Progenitor cell of endocrine pancreas (in vitro differentiated cells): ENCODE measurements at places on chromosomes 3 and 15. TPM values are rescaled to one million over a fixed set of nuclear protein-coding genes. Genes with fewer than 3 reads are reported as not detected.

SI gene
- 2.0 and 2.7 TPM in 2 replicates for total RNA-seq

FSTL1 gene
- total RNA-seq: 210 and 225 TPM in 2 replicates

LINGO1 gene
- total RNA-seq: 35.1 and 41.3 TPM in 2 replicates

CCR8 gene
- not detected in 2 replicates for total RNA-seq

CCRL2 gene
- total RNA-seq: not detected in 2 replicates

FGD5 gene
- 0.09 and 0.17 TPM in 2 replicates for total RNA-seq

NPAP1 gene
- 0.65 and 0.67 TPM in 2 replicates for total RNA-seq

ULK4 gene
- total RNA-seq: 14.2 and 22.0 TPM in 2 replicates

RTF1 gene
- total RNA-seq: 58.7 and 59.1 TPM in 2 replicates

MAP1A gene
- 4.7 and 5.2 TPM in 2 replicates for total RNA-seq

ACP3 gene
- 8.1 and 9.1 TPM in 2 replicates for total RNA-seq

CFAP92 gene
- 2.4 and 2.7 TPM in 2 replicates for total RNA-seq

SLC12A1 gene
- 0.16 TPM in 1 of 2 replicates, not detected in the other for total RNA-seq

UBAP1L gene
- 5.8 and 6.2 TPM in 2 replicates for total RNA-seq

GOLGA8S gene
- total RNA-seq: 0.81 and 0.84 TPM in 2 replicates

ASB14 gene
- not detected in 2 replicates for total RNA-seq

CAPN3 gene
- 2.9 and 3.7 TPM in 2 replicates for total RNA-seq

PRSS50 gene
- 1.9 TPM in 2 replicates for total RNA-seq

ITGA11 gene
- total RNA-seq: not detected in 2 replicates

CFAP100 gene
- total RNA-seq: 0.79 and 1.00 TPM in 2 replicates

GOLGA8G gene
- not detected in 2 replicates for total RNA-seq

CCR9 gene
- not detected in 2 replicates for total RNA-seq

C3orf22 gene
- total RNA-seq: 0.26 and 0.44 TPM in 2 replicates

CORO2B gene
- total RNA-seq: 1.5 and 2.0 TPM in 2 replicates

ZBTB47 gene
- 9.1 and 9.7 TPM in 2 replicates for total RNA-seq

MRPL46 gene
- 21.0 and 24.9 TPM in 2 replicates for total RNA-seq

DLEC1 gene
- 1.3 and 1.8 TPM in 2 replicates for total RNA-seq

MKRN2OS gene
- 1.7 and 2.0 TPM in 2 replicates for total RNA-seq

IL5RA gene
- 0.11 TPM in 1 of 2 replicates, not detected in the other for total RNA-seq

PRC1 gene
- 79.1 and 81.5 TPM in 2 replicates for total RNA-seq

HYAL1 gene
- 3.1 and 4.1 TPM in 2 replicates for total RNA-seq

FOXP1 gene
- 242 and 252 TPM in 2 replicates for total RNA-seq

ZPLD1 gene
- not detected in 2 replicates for total RNA-seq

ANKRD34C gene
- total RNA-seq: not detected in 2 replicates

SPATA12 gene
- 0.14 and 0.16 TPM in 2 replicates for total RNA-seq

AHSG gene
- 0.19 and 0.27 TPM in 2 replicates for total RNA-seq

RBM6 gene
- 144 and 151 TPM in 2 replicates for total RNA-seq

FNDC3B gene
- 158 and 161 TPM in 2 replicates for total RNA-seq

COL6A5 gene
- total RNA-seq: not detected in 2 replicates

SERINC4 gene
- total RNA-seq: 0.33 and 0.36 TPM in 2 replicates

KCNAB1 gene
- 1.8 and 2.1 TPM in 2 replicates for total RNA-seq

KBTBD8 gene
- 5.8 and 6.1 TPM in 2 replicates for total RNA-seq

EEF1AKMT4 gene
- 3.9 and 4.5 TPM in 2 replicates for total RNA-seq

C2CD4A gene
- total RNA-seq: 0.17 and 0.20 TPM in 2 replicates

COL8A1 gene
- 0.18 TPM in 1 of 2 replicates, not detected in the other for total RNA-seq

GRIP2 gene
- total RNA-seq: 11.2 and 11.6 TPM in 2 replicates

MITF gene
- 15.7 and 19.4 TPM in 2 replicates for total RNA-seq

GOLGA8M gene
- 0.18 TPM in 1 of 2 replicates, not detected in the other for total RNA-seq

XCR1 gene
- total RNA-seq: not detected in 2 replicates

TMEM108 gene
- total RNA-seq: 6.1 and 6.7 TPM in 2 replicates

CEP19 gene
- 2.3 and 2.5 TPM in 2 replicates for total RNA-seq

DNASE1L3 gene
- total RNA-seq: not detected in 2 replicates

MME gene
- total RNA-seq: 0.93 TPM in 2 replicates

THSD4 gene
- total RNA-seq: 6.7 and 6.8 TPM in 2 replicates

RHCG gene
- total RNA-seq: not detected in 2 replicates

ALDH1A3 gene
- 0.33 and 0.41 TPM in 2 replicates for total RNA-seq

SPTSSB gene
- total RNA-seq: 28.0 and 30.1 TPM in 2 replicates

ADIPOQ gene
- not detected in 2 replicates for total RNA-seq
